AML-193 (cell line): ENCODE measurements at places on chromosomes 5 and 9.

DNA sequence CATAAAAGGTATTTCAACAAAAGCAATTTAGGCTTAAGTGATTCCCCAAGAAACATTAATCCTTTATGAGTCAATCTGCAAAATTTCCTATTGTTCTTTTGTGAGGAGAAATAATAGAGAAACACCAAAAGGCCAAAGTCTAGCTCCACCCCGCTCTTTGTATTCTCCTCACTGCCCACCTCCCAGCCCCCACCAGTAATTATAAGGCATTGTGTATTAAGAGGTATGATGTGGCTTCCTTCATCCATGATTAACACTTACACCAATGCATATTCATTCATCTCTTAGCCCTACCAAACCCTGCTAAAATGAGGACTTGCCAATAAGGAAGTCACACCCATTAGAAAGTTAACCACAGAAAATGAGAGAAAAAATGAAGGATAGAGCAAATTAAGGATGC lies 105.3 kb upstream of the SPATA31D4 start:
- no peak for DNase-seq

DNA sequence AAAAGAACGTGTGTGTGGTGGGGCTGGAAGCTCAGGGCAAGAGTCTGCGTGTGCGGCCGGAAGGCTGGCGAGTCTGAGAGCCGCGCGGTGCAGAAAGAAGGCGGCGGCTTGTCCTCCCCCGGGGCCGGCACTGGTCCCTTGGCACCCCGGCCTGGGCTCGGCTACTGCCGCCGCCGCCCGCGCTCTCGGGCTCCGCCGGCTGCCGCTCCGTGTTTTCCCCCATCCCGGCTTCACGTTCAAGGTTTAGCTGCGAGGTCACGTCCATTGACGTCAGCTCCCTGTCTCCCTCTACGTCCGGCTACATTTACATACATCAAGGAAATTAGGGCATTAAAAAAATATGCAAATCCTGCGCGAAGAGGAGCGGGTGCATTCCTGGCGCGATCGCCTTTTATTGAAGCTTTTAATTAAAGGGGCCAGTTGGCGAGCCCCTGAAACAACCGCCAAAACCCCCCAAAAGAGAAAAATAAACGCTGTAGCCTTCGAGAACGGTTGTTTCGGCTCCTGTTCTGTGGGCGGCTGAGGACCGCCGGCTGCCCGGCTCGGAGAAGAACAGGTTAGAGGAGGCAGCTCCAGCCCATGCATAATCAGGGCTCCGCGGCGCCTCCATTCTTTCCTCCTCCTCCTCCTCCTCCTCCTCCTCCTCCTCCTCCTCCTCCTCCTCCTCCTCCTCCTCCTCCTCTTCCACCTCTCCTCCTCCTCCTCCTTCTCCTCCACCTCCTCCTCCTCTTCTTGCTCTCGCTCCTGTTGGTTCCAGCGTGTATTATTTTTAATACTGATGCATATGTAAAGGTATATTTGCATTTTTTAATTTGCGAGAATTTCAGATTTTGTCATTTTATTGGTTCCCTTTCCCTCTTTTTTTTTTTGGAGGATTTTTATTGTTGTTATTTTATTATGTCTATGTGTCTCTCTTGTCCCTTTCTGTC lies 207.0 kb downstream of the MEF2C start:
- DNase-seq: no peak

GRCh38 chr5:173793648-173794548 lies 94.3 kb upstream of the CPEB4 start:
- no peak for DNase-seq

- no peak for DNase-seq
Observed at GRCh38 chr5:173318881-173319620, 9.2 kb downstream of the STC2 start.

DNA sequence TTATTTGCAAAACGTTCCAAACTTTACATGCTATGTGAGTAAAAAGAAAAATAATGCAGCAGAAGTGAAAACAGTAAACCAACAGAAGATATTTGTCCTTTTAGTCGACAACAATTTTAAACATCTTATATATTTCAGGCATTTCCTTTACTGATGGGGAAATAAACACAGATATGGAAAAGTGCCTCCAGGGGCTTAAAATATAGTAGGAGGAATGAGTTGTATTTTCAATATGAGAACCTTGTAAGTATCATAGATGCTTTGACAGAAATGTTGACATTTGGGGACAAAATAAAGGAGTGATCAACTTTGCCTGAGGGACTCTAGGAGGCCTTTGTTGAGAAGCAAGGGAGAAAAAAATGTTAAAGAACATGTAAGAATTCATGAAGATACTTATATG lies 1043.5 kb downstream of the CDH12 start:
- DNase-seq: no peak

DNA sequence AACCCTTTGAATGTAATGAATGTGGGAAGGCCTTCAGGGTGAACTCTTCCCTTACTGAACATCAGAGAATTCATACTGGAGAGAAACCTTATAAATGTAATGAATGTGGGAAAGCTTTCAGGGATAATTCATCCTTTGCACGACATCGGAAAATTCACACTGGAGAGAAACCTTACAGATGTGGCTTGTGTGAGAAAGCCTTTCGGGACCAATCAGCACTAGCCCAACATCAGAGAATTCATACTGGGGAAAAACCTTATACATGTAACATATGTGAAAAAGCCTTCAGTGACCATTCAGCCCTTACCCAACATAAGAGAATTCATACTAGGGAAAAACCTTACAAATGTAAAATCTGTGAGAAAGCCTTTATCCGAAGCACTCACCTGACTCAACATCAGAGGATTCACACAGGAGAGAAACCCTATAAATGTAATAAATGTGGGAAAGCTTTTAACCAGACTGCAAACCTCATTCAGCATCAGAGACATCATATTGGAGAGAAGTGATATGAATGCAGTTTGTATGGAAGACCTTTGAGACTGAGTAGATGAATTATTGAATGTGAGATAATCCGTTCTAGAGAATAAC lies 24.6 kb downstream of the ZNF454 start:
- DNase-seq: no peak

GRCh38 chr9:116149844-116150243 lies 3.7 kb upstream of the PAPPA start:
- DNase-seq: no peak

GRCh38 chr5:116375926-116376325 lies 198.7 kb downstream of the SEMA6A start:
- DNase-seq: no peak

DNA sequence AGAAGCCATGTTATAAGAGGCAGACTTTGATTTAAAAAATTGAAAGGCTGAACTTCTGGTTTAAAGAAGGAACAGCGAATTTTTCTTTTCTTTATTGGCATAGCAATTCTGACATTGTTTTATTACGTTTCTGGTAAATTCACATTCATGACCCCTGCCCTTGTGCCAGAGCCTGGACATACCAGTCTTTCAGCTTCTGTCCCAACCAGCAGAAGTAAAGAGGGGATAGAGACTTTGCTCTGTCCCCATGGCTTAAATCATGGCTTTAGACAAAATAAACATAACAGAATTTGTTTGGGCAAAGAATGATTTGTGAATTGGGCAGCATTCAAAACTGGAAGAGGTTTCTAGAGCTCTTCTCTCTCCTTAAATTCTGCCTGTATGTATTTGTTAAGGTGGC lies 15.3 kb downstream of the CAST start:
- no peak for DNase-seq

GRCh38 chr5:488744-489688 lies 35.2 kb downstream of the SLC9A3 start:
- no peak for DNase-seq

- DNase-seq: no peak
Observed at GRCh38 chr9:127987103-127987614, 6.4 kb upstream of the EEIG1 start.

DNA sequence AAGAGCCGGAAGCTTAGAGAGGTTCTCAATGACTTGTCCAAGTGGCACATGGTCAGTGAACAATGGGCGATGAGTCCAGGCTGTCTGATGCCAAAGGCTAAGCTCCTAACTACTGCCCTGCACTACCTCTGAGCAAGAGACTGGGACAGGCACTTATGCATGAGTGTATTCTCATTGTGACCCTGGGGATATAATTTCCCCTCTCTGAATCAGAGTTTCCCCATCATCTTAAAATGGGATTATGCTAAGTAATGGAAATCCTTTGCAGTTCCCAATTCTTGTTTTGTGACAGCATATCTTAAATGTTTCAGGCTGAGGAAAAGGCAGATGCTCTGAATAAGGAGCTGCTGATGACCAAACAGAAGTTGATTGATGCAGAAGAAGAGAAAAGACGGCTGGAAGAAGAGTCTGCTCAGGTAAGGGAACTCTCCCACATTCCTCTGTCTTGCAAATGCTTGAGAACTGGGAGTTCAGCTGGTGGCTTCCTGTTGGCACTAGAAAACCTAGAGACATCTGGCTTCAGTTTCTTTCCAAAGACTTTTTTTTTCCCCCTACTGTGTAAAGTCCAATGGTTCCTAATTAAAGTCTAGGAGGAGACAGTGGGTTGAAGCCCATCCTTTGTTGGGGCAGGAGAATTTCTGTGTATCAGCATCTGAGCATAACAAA lies 64.1 kb downstream of the GPR21 start:
- DNase-seq: no peak

GRCh38 chr9:69469136-69469535 lies 144.1 kb downstream of the ENTREP1 start:
- DNase-seq: no peak

GRCh38 chr5:127925916-127926315 lies 157.7 kb upstream of the SLC12A2 start:
- no peak for DNase-seq

GRCh38 chr9:115786321-115786720 lies 367.3 kb upstream of the PAPPA start:
- DNase-seq: no peak

- DNase-seq: no peak
Observed at GRCh38 chr5:15715535-15715934, 215.6 kb downstream of the FBXL7 start.

GRCh38 chr5:83343299-83343698 lies 128.2 kb upstream of the VCAN start:
- DNase-seq: no peak

DNA sequence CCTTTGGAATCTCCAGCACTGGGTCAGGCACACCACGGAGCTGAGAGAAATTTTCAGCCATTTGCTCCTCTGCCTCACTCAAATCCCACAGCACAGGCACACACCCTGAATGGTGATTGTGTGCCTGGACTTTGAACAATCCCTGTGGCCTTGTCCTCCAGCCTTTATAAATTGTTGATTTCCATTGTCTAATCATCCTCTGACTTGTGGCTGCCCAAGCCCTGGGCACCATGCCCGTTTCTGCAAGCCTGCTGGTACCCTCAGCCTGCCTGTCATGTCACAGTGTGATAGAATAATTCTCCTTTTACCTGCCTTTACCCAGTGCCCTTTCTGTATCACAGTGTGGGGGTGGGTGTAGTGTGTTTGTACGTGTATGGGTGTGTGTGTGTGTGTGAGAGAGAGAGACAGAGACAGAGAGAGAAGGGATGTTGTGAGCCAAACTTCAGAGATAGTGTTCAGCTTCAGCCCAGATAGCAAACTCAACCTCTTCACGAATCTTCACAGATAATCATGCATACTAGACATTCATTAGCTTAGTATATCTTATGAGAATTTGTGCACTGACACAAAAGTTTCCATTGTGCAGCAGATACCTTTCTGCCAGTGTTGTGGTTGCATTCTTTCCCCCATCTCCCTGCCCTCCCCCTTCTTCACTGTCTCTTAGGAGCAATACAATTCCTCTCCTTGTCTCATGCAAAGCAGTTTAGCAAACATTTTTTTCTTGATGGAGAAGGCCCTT lies 27.8 kb upstream of the SLC44A1 start:
- DNase-seq: no peak

GRCh38 chr5:181170237-181170825 lies 22.9 kb downstream of the OR2V2 start:
- no peak for DNase-seq

- no peak for DNase-seq
Observed at GRCh38 chr9:19927560-19927959, 138.7 kb upstream of the SLC24A2 start.

DNA sequence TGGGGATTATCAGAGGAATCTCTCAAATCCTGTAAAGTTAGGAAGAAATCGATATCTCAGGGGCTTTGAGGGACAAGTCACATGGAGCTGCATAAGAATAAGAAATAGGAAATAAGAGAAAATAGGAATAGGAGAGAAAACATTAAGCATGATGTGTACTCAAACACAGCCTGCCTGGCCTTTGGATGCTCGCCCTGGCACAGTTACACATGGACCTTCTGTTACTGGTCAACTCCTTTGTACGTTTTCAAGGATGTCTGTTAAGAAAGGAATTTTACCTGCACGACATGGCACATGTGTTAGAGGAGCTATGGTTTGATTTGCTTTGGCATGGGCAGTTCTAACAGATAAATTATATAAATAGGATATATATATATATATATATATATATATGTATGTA lies 321.2 kb downstream of the CDH12 start:
- no peak for DNase-seq

GRCh38 chr9:35907711-35908503 lies 1.4 kb upstream of the SPAAR start:
- no peak for DNase-seq

DNA sequence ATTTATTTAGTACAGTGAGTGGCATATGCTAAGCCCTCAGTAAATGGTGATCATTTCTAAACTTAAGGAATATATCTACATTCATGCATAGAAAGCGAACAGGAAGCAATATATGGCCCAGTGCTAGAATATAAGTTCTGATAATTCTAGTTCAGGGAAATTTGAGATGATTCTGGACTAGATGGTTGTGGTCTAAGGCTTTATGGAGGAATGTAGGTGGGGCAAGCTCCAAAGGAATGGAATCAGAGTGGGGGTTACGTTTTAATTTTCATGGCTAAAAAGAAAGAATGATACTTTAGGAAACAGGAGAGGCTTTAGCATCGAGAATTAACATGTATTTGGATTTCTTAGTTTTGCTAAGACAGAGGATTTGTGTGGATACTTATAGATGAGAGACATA lies 56.1 kb downstream of the MTREX start:
- DNase-seq: no peak

DNA sequence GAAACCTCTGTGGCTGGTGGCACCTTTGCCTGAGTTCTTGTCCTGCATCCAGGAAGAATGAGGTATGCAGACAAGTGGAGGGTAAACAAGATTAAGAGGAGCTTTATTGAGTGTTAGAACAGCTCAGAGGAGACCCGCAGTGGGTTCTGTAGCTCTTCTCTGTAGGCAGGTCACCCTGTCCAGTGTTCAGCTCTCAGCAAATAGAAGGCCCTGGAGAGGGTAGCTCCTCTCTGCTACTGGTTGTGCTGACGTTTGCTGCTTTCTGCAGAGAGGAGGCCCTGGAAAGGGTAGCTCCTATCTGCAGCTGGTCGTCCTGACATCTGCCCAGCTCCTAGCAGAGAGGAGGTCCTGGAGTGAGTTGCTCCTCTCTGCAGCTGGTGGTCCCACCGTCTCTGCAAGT lies 96.8 kb upstream of the CCDC112 start:
- no peak for DNase-seq

- no peak for DNase-seq
Observed at GRCh38 chr5:76290321-76290757, 112.7 kb upstream of the IQGAP2 start.
